ENCODE measurements at places on chromosomes 3 and 15.
A peak's percentile ranks its signal among the peaks of the same experiment; 100 is the strongest.

GRCh38 chr3:69855436-69856162, 116.3 kb downstream of the MITF start:
- H3K4me3 ChIP-seq, result no peak overlapping the region
- no peak overlapping the region for H3K27ac ChIP-seq
- H3K27me3 ChIP-seq, result no peaks in the 10 kb centered on the region

- no peaks in the 10 kb centered on the region for H3K4me1 ChIP-seq
- H3K36me3 ChIP-seq, result no peaks in the 10 kb centered on the region
- H3K4me3 ChIP-seq, result no peak overlapping the region
- H3K27ac ChIP-seq, result no peak overlapping the region
- no peaks in the 10 kb centered on the region for H3K27me3 ChIP-seq
These were observed 8.8 kb upstream of the TBC1D23 start for GRCh38 chr3:100252001-100252400.

- no peaks in the 10 kb centered on the region for H3K27me3 ChIP-seq
- no peaks in the 10 kb centered on the region for H3K36me3 ChIP-seq
- H3K4me3 ChIP-seq, result no peak overlapping the region
These were observed 78.7 kb downstream of the ISG20 start for GRCh38 chr15:88717382-88718031.

- H3K4me3 ChIP-seq, result no peak overlapping the region
- no peaks in the 10 kb centered on the region for H3K36me3 ChIP-seq
- no peak for DNase-seq
- H3K27me3 ChIP-seq, result no peaks in the 10 kb centered on the region
- H3K27ac ChIP-seq, result no peak overlapping the region
These were observed 10.4 kb downstream of the RAB27A start for GRCh38 chr15:55279100-55279745.

GRCh38 chr3:55059027-55059629, 131.3 kb upstream of the LRTM1 start:
- H3K36me3 ChIP-seq, result no peaks in the 10 kb centered on the region
- no peak overlapping the region for H3K4me3 ChIP-seq
- H3K27ac ChIP-seq, result no peak overlapping the region
- no peaks in the 10 kb centered on the region for H3K27me3 ChIP-seq
- no peaks in the 10 kb centered on the region for H3K4me1 ChIP-seq
- no peak for DNase-seq

GRCh38 chr3:16136055-16136454, 38.4 kb upstream of the GALNT15 start:
- no peak overlapping the region for H3K27ac ChIP-seq
- no peaks in the 10 kb centered on the region for H3K4me1 ChIP-seq
- no peak overlapping the region for H3K4me3 ChIP-seq
- no peak for DNase-seq

DNA sequence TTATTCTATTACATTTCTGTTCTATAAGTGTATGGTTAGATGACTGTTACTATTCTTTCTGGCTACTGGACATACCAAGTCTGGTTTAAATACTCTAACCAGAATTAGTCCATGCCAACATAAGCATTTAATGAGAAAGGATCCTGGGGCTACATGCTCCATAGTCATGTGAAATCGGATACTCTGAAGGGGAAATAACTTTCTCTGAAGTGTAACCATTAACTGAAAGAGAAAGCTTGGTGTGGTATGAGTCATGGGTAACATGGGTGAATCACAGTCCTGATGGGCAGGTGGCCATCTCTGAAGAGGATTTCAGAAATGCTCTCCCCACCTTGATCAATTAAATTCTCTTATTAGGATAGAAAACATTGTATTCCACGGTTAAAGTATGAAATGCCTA, 69.4 kb downstream of the FHIT start:
- H3K4me1 ChIP-seq, result peaks cover 8% of the 10 kb centered on the region
- H3K27ac ChIP-seq, result no peak overlapping the region
- H3K36me3 ChIP-seq, result no peaks in the 10 kb centered on the region
- DNase-seq, result no peak

DNA sequence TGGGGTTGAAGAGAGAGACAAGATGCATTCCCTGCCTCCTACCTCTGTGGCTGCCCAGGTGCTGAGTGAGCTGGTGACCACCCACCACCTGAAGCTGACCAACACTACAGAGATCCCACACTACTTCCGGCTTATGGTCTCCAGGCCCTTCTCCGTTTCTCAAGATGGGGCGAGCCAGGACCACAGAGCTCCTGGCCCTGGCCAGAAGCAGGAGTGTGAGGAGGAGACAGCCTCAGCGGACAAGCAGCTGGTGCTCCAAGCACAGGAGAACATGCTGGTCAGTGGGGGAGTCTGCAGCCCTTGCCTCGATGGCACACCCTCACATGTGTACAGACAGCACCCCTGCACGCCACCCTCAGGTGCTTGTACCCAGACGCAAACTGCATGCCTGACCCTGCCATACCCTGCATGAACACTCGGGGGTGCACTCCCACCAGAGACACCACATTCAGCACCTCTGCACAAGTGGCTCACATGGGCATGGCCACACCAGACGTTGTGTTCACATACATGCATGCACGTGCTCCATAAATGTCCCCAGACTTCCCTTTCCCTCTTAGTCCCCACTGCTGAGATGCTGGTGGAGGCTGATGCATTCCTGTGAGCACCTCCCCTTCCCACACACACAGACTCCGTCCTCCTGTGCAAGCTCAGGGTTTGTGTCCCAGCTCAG, 19.0 kb downstream of the ACAA1 start:
- H3K4me1 ChIP-seq, result no peaks in the 10 kb centered on the region
- peak; percentile 73 for DNase-seq
- no peaks in the 10 kb centered on the region for H3K36me3 ChIP-seq

GRCh38 chr3:182139627-182140357, 428.1 kb downstream of the SOX2 start:
- no peaks in the 10 kb centered on the region for H3K27me3 ChIP-seq
- no peaks in the 10 kb centered on the region for H3K36me3 ChIP-seq
- no peak overlapping the region for H3K4me3 ChIP-seq
- no peak for DNase-seq

DNA sequence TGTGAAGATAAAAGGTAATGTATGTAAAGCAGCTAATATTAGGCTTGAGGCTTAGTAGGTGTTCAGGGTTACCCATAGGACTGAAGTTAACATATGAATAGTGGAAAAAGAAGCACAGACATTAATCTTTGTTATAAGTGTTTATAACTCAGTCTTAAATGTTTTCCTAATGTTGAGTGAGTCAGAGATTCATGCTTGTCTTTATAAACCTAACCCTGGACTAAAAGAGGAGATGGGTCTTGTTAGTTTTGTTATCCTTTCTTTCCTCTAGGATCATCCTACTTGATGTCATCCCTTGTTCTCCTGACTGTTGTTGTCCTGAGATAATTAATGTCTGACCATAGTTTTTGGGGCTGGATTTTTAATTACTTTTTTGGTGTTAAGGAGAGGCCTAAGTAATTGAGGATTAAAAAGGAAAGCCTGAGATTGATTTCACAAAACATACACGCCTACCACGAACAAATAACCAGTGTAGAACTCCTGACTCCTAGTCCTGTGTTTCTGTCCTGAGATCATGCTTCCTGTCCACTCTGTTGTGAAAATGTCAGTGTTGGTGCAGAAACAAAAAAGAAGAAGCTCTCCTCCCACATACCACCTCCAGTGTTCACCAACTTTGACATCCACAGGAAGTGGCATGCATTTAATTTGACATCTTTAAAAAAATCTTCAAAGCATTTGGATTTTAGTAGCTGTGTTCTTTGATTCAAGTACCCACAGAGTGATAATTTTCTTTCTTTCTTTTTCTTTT, 8.4 kb downstream of the MITF start:
- no peaks in the 10 kb centered on the region for H3K36me3 ChIP-seq
- H3K27me3 ChIP-seq, result no peaks in the 10 kb centered on the region
- H3K4me1 ChIP-seq, result peaks cover 30% of the 10 kb centered on the region
- H3K27ac ChIP-seq, result no peak overlapping the region
- DNase-seq, result no peak
- no peak overlapping the region for H3K4me3 ChIP-seq

All from testis (tissue), 5 donors.